ENCODE measurements at places on chromosomes 3 and 15.

DNA sequence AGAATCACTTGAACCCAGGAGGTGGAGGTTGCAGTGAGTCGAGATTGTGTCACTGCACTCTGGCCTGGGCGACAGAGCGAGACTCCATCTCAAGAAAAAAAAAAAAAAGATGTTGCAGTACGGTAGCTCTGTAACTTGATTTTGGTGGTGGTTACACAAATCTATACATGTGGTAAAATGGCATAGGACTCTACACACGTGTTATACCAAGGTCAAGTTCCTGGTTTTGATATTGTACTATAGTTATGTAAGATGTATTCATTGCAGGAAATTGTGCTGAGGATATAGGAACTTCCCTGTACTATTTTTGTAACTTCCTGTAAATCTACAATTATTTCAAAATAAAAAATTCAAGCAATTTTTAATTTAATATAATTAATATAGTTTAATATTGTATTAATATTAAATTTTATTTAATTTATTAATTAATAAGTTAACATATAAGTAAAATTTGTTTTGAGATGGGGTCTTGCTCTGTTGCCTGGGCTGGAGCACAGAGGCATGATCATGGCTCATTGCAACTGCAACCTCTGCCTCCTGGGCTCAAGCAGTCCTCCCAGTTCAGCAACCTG, 9.9 kb downstream of the MYD88 start:
- no peak for DNase-seq

- no peak for DNase-seq
Measured at GRCh38 chr15:51935466-51936104, 36.0 kb downstream of the LEO1 start.

DNA sequence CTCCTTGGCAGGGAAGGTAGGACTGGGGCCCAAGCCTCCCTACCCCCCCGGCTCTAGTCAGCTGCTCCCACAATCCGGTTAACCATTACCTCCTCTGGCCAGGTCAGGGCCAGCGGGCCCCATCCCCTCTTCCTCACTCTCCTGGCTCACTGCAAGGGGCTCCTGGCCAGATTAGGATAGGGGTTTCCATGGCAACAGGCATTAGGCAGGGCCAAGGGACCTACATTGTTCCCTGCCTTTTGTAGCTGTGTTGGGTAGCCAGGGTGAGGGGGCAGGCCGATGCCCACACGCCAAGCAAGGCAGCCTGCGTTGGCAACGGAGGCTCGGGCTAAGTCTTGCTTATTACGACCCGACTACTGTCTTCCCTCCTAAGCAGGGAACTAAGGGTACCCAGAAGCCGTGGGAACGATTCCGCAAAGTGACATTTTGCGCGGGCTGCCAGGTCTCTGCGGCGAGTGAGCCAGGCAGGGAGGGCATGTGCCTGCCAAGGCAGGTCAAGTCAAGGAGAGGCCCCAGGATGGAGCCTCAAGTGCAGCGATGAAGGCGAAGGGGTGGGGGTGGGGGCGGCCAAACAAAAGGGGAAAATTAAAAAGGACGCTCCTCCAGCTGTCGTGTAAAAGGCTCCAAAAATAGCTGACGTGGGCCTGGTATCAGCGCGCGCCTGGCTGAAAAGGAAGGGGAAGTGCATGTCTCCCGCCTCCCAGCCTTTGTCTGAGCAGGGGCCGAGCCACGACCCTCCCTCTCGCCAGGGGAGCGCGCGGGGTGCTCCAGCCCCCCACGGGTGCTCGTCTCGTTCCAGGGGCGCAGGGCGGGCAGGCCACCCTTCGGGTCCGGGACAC, 919 bp downstream of the IDH2 start:
- no peak for DNase-seq

DNA sequence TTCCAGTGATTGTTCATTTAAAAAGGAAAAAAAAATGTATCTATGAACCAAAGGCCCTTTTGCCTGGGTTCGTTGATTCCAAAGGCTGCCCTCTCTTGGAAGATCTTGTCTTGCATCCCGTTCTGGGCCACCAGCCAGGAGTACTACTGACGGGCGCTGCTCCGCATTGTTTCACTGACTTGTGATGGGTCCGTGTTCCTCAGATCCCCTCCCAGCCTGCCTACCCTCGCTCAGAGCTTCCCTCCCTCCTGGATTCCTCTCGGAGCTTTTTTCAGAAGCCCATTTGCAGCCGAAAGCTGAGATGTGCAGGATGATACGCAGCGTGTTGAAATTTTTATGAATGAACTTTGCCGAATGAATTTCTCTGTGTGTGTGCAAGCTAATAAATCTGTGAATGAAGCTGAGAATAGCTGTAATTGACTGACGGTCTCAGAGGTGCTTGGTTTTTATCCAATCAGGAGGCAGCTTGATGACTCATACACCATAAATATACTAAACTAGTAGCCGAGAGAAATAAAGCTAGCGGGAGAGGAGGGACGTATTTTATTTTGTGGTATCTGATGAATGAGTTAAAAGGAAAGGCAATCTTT, at the start of gene SHC4:
Gene SHC4 (minus strand): TSS at position 396 of the 590 bp plus-strand sequence. CDS start 904 bp downstream, outside the sequence.
- DNase-seq, result no peak

- no peak for DNase-seq
Measured at GRCh38 chr3:10708216-10708893, 107.7 kb upstream of the SLC6A11 start.

- DNase-seq, result no peak
Measured at GRCh38 chr3:41075975-41076374, 123.3 kb upstream of the CTNNB1 start.

DNA sequence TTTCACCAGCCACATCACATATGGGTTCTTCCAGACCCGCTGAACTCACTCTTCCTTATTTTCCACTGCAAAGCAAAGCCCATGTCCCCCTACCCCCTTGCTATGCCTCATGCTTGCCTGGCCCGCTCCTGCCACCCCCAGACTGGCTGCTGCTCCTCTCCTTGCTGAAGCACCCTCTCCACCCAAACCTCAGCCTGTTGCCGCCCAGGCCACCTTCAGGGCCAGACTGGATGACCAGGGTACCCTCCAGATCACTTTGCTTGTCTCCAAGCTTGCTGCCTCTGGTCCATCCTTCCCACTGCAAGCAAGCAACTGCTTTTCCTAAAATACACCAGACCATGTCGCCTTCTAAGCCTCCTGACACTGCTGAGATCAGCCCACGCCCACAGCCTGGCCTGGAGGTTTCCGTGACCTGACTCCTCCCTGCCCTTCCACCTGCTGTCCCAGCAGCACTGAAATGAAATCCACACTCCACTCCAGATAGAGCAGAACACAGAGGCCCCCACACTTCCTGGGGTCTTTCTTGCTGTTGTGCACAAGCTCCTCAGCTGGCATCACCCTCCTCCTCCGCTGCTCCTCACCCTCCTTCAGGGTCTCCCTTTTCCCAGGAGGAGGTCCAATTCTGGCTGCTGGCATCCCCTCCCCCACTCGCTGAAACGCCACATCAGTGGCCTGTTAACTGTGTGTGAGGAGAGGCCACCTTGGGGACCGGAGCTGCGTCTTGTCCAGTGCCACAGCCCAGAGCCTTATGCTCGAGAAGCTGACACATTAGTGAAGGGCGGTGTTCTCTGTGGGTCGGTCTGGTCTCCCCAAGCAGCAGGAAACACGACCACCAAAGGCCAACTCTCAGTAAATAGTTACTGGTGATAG, 99.1 kb downstream of the ADCY5 start:
- DNase-seq, result no peak

DNA sequence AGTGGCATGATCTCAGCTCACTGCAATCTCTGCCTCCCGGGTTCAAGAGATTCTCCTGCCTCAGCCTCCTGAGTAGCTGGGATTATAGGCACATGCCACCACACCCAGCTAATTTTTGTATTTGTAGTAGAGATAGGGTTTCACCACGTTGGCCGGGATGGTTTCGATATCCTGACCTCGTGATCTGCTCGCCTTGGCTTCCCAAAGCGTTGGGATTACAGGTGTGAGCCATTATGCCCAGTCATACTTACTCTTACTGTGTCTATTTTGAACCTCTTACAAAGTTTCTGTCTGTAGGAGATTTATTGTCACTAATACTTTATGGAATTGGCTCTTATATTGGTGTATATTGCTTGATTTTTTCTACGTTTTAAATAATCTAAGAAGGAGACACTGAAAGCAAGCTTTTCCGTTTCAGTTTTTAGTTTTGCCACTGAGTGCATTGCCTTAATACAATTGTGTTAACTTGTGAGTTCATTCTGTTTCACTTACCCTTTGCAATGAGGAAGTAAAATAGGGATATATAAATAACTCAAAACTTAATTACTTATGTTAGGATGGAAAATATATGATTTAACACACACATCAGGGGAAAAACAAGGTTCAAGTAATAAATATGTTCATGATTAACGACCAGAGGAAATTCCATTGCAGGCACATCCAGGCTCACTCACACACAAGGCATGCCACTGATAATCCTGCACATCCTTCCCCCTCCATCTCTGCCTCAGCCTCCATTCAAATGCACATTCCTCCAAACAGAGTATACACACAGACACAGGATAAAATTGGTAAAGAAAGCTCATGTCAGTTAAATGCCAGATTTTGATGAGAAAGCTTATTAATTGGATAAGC, 279.3 kb upstream of the RASGRP1 start:
- DNase-seq, result no peak

DNA sequence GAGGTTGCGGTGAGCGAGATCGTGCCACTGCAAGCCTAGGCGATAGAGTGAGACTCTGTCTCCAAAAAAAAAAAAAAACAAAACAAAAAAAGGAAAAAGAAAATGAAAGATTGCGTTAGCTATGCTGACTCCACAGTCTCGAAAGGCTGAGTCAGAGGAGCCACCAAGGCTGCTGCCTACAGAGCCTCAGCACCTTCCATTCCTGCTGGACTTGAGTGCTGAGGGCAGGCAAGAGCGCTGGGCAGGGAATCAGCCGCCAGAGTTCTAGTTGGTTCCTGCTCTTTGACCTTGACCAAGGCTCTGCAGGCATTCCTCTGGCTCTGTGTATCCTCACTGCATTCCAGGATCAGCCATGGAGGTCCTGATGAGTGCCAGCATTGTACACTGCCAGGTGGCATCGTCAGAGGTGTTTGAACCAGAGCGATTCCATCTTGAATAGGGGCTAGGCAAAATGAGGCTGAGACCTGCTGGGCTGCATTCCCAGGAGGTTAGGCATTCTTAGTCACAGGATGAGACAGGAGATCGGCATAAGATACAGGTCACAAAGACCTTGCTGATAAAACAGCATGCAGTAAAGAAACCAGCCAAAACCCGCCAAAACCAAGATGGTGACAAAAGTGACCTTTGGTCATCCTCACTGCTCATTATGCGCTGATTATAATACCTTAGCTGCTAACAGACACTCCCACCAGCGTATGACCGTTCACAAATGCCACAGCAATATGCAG, 5.9 kb downstream of the MESP2 start:
- no peak for DNase-seq

DNA sequence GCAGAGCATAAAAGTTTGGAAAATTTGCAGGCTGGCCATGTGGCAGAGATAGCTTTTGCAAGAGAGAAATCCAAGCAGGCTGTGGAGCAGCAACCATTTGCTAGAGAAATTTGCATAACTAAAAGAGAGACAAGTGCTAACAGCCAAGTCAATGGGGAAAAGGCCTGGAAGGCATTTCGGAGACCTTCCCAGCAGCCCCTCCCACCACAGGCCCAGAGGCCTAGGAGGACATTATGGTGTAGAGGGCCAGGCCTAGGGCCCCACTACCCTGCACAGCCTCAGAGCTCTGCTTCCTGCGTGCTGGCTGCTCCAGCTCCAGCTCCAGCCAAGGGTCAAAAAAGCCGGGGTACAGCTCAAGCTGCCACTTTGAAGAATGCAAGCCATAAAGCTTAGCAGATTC, 82.7 kb downstream of the MYO5A start:
- no peak for DNase-seq

- DNase-seq, result no peak
Measured at GRCh38 chr15:79682851-79683288, 213.9 kb downstream of the MTHFS start.

- DNase-seq, result no peak
Measured at GRCh38 chr3:124923833-124924232, 10.7 kb downstream of the MUC13 start.

GRCh38 chr15:74170071-74170844, 3.3 kb upstream of the ISLR start:
- no peak for DNase-seq

DNA sequence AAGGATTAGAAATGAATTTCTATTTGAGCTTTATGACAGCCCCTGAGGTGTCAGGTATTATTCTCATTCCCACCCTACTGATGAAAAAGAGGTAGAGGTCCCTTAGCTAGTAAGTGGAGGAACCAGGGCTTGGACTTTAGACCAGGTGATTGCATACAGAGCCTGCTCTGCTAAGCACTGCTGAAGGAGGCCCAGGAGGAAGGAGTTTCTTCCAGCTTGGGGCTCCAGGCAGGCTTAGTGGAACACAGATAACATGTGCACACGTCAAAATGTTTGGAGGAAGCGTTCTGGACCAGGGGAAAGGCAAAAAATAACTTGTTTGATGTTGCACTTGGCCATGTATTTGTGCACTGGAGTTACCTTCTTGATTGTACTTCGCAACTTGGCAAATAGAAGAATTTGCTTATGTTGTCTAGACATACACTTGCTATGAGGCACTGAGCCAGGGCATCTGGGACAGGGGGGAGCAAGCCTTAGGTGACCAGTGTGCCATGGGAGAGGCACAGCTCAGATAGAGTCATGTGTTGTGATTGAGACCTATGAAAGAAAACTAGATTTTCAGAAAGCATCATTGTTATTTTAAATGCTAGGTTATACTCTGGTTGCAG, 22.4 kb downstream of the IFT122 start:
- DNase-seq, result no peak

DNA sequence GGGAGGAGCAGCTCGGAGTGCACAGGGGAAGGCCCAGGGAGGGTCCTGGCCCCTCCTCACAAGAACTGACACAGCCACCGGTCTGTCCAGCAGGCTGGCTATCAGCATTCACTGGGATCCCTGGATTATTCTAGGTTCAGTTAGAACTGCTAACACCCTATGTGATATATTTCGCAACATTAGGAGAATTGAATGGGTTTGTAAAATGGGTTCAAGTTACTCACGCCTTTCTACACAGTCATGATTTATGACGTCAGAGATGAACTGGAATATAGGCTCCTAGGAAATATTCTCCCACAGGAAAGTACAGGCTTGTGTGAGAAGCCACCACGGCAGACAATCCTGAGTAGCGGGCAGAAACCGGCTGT, 969 bp upstream of the BSN start:
- DNase-seq, result no peak

GRCh38 chr15:62456011-62456920, 291.2 kb upstream of the C2CD4B start:
- DNase-seq, result no peak

DNA sequence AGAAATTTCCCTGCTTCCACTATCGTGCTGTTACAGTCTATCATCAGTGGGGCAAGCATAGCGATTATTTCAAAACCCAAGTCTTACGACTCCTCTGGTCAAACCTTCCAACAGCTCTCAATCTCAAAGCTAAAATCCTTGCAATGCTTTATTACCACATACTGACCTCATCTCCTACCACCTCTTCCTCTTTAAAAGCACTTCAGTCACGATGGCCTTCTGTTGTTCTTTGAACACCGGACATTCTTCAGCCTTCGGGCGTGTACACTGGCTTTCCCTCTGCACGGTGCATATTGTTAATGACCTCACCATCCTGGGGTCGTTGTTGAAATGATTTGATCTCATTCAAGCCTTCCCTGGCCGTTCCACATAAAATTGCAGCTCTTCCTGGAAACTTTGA, 31.1 kb downstream of the MAGEL2 start:
- no peak for DNase-seq
